ENCODE measurements at places on chromosomes 16 and 17.

DNA sequence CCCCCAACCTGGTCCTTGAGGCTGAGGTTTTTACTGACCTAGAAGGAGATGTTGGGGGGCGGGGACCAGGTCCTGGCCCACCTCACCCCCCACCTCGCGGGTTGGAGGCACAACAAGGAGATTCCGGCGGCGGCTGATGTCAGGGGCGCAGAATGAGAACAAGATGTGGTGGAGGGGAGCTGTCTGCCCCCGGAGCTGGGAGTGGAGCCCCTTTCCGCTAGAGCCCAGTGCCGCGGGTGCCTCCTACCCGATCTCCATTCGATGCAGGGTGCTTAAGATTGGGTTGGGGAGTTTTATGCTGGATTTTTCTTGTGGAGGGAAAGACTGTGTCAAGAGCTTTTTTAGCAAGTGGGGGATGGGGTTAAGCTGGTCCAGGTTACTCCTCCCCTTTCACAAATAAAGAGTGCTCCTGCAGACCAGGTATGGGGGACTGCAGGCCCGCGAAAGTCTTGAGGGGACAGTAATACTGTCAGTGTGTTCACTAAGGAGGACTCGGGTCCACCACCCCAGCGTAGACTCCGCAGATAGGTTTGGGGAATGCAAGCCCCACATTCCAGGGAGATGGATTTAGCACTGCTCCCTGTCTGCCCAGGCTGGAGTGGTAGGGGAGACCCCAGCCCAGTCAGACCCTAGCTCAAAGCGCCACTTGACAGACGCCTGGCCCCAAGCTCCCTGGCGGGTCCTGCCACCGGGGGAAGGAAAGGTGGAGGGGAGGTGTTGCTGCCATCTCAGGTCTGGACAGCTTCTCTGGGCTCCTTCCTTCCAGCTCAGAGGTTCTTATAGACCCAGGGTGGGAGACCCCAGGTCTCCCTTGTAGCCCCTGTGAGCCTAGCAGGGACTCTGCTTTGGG is 2.0 kb downstream of the CACNA1G start:
- DNase-seq = no peak

- no peak for DNase-seq
Observed at GRCh38 chr16:30488764-30489605, 16.4 kb downstream of the ITGAL start.

GRCh38 chr17:80380555-80381002 is 34.4 kb upstream of the ENDOV start:
- DNase-seq = no peak

- DNase-seq = no peak
Observed at GRCh38 chr17:76474238-76474637, 6.8 kb downstream of the AANAT start.

DNA sequence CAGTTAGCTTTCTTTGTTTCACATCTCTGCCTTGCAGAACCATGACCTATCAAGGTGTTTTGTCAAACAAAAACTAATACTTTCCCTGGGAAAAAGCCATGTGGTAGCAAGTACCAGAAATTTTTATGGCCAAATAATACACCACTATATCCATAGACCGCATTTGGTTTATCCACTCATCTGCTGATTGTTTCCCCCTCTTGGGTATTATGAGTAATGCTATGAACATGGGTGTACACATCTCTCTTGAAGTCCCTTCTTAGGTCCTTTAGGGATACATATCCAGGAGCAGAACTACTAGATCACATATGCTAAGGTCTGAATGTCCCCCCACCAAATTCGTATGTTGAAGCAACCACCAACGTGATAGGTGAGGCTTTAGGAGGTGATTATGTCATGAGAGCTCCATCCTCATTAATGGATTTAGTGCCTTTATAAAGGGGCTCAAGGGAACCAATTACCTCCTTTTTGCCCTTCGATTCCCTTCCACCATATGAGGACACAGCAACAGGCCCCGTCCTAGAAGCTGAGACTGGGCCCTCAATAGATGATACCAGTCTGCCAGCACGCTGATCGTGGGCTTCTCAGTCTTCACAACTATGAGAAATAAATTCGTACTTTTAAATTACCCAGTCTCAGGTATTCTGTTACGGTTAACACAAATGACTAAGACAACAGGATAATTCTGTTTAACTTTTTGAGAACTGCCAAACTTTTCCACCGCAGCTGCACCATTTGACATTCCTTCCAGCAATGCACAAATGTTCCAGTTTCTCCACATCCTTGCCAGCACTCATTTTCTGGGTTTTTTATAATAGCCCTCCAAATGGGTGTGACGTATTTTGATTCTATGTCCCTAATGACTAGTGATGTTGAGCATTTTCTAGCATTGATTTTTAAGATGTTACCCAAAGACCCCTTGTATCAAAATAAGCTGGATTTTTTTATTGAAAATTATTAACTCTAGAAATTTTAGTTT is 30.0 kb downstream of the SIAH1 start:
- DNase-seq = no peak

GRCh38 chr16:75491876-75492275 is 3.4 kb downstream of the CHST6 start:
- no peak for DNase-seq

DNA sequence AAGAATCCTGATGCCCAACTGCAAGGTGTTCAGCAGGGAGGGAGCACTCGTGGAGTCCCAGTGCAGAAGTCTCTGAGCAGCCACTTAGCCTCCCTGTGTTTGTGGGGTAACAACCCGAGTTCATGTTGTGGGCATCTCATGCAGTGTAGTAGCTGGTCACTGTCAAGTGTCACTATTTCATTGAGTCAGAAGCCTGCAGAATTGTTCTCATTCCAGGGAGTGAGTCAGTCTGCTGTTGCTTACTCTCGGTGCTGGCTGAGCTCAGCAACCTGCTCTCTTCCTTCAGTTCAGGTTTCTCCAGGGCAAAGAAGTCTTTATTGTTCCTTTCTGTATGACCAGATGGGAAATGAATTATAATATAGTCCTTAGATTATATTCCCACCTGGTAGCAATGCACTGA is 24.1 kb downstream of the HMOX2 start:
- peak; percentile 94 for DNase-seq

GRCh38 chr16:31344712-31345111 is 10.3 kb upstream of the ITGAX start:
- no peak for DNase-seq

- DNase-seq = no peak
Observed at GRCh38 chr17:8976638-8977037, 11.1 kb upstream of the PIK3R5 start.

DNA sequence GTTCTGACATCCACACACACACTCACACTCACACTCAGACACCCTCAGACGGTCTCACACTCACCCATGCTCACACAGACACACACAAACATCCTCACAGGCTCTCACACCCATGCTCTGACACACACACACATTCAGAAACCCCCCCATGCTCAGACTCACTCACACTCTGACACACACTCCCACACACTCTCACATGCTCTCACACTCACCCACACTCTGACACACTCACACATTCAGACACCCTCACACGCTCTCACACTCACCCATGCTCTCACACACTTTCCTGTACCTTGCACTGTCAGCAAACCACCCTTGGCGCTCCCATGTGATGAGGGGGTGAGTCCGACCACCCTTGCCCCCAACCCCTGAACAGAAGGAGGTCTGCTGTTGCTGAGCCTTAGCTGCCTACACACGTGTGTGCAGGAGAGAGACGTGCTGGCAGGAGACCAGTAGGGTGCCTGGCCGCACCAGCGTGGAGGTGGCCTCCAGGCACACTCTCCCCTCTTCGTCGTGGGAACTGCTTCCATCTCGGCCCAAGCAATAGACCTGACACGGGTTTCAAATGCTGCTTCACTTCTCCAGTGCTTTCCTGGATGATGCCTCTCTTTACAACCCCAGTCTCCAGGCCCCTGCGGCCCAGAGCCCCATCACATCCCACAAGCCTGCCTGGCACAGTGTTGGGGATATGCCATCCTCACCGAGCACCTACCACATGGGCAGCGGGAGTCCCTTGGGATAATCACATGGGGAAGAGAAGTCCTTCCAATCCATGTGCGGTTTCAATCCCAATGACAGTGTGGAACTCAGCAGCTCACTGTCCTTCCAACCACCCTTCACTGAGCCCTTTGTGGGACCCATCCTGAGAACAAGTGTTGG is 267.8 kb upstream of the FOXF1 start:
- DNase-seq = no peak

- no peak for DNase-seq
Observed at GRCh38 chr16:25912321-25912720, 220.6 kb downstream of the HS3ST4 start.

- DNase-seq = no peak
Observed at GRCh38 chr17:70290770-70291169, 121.4 kb downstream of the KCNJ2 start.

GRCh38 chr16:2770057-2770951 is 6.8 kb downstream of the ELOB start:
- no peak for DNase-seq

- DNase-seq = no peak
Observed at GRCh38 chr17:19461116-19461515, 50.1 kb downstream of the RNF112 start.

- DNase-seq = peak; percentile 16
Observed at GRCh38 chr17:73833775-73834488, 189.7 kb upstream of the SDK2 start.

DNA sequence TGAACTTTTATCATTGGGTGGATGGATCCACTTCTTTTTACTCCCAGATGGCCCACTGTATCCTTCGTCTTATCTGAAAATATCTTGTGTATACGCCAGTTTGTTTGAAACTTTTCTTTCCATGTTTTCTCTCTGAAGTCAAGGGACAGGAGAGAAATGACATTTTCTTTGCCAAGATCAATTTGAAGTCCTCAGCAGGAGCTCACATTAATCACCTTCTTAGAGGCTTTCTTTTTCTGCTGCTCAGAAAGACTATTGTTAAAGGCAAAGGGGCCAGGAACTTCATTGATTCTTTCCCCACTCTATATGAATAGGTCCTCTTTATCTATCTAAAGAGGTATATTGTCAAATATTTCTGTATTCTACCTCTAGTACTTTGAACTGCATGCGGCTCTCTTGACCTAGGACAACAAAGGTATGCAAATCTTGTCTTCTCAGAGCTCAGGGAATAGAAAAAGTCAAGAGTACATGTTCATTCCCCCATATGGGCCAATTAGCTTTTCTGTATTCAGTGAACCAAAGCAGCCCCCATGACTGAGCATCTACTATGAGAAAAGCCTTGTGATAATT is 583.3 kb downstream of the HS3ST4 start:
- no peak for DNase-seq

GRCh38 chr16:13621639-13622038 is 298.3 kb upstream of the ERCC4 start:
- DNase-seq = no peak

- DNase-seq = no peak
Observed at GRCh38 chr17:74578979-74579378, 11.7 kb upstream of the CD300H start.

DNA sequence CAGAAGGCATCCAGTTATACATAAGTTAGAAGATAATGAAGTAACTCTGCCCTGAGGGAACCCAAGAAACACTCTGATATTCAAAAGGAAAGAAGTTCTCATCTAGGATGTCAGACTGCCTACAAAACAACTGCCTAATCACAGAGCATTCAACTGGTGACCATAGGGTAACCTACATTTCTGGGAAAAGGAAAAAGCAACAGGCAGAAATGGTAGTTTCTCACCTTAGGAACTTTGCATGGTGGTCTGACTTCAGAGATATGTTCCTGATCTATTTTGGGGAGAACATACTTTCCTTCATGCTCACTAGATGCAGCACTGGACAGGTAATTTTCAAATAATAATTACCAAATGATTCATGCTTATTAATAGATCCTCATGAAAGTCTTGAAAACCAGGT is 16.5 kb downstream of the RNF43 start:
- DNase-seq = no peak

GRCh38 chr16:8251298-8251697 is 339.0 kb downstream of the TMEM114 start:
- DNase-seq = no peak

GRCh38 chr17:81027038-81027437 is 7.9 kb upstream of the BAIAP2 start:
- DNase-seq = no peak

GRCh38 chr16:11586378-11586855 is 302 bp downstream of the LITAF start:
- peak; percentile 11 for DNase-seq

DNA sequence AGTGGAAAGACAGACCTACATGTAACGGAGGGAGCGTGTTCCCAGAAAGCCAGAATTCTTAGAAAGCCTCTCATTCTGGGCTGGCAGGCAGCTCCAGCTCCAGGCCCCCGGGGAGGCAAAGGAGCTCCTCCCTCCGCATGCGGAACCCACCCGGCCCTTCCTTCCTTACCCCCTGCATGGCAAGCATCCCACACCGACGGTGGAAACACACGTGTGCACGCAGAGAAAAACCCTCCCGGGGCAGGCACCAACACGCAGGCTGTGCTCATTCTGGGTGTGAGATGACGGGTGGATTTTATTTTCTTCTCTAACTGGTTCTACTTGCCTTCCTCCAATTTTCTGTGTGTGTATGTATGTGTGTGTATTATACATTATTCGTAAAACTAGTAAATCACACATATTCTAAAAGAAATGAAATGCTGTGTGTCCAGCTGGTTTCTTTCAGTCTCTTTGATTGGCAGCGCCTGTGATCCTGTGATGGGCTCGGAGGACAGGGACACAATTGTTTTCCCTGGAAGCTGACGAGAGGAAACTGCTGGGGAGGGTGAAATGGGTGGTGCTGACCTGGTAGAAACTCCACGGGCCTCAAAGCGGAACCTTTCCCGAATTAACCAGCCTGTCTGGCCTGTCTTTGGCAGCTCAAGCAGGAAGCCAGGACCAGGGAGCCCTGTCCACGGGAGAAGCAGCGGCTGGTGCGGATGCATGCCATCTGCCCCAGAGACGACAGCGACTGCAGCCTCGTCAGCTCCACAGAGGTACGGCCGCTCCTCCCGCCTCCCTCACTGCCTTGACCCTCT is 22.2 kb downstream of the CARD14 start:
- DNase-seq = no peak

GRCh38 chr16:26709175-26709574 is 357.6 kb upstream of the C16orf82 start:
- no peak for DNase-seq

DNA sequence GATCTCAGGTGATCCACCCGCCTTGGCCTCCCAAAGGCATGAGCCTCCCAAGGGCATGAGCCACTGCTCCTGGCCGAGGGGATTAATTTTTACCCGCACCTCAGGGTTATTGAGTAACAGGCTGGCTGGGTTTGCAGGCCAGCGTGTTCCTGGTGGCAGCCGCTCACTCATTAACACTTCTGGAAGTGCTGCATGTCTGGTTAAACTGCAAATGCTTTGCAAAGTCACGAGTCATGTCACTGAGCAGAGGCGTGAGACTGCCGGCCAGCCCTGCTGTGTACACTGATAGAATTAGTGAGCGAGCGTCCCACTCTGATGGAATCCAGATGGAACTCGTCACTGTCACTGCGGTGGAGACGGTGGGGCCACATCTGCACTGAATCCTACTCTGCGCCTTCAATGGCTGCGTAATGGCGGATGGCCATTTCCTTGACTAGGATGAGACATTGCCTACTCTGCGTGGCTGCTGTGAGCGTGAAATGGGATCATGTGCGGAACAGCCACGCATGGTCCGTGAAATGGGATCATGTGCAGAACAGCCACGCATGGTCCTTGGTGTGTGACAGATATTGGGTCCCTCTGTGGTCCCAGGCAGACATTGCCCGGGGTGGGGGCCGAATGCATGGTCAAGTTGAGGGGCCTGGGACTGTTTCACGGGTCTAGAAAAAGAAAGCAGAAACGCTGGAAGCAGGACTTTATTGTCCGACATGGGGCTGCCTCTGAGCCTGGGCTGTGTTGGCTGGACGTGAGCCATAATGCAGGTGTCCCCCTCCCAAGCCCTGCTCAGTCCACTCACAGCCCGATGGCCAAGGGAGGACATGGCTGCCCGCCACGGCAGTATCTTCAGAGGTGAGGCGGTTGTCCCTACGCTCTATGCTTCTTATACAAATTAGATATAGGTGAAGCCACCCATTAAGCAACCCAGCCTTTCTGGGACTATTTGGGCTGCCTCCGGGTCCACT is 740 bp upstream of the SLC5A10 start:
- peak; percentile 91 for DNase-seq
